ENCODE measurements at places on chromosomes 4 and X. TPM values are rescaled to one million over a fixed set of nuclear protein-coding genes. Genes with fewer than 3 reads are reported as not detected.

DNA sequence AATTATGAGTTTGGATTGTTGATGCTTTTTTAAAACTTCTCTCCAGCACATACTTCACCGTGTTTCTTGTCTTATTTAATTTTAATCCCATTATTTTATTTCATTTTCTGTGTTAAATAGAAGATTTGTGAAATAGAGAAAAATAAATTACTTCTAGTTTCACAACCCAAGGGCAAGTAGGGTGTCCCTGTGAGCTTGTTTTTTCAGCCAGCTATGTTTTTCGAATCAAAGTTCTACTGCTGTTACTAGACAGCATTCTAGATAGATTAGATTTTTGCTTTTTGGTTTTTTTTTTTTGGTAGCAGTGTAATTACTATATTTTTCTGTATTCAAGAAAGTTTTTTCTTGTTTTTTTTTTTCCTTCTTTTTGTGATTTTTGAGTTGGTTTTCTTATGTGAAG, 59.9 kb downstream of the RBPJ start:
- no peak for DNase-seq

- DNase-seq = no peak
Measured at GRCh38 chrX:45711231-45711630, 510.6 kb upstream of the DIPK2B start.

DNA sequence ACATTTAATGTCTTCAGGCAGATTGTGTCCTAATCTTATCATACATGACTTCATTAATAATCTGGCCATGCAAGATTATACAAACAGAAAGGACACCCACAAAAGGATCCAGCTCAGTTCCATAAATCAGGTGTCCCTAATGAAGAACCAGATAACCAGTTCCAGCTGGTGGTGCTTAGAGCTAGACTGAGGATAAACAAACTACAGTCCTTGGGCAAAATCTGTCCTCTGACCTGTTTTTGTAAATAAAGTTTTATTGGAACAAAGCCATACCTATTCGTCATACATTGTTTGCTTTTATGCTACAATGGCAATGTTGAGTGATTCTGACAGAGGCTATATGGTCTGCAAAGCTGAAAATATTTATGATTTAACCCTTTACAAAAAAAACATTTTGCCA, 199.5 kb downstream of the MID1IP1 start:
- DNase-seq = no peak

DNA sequence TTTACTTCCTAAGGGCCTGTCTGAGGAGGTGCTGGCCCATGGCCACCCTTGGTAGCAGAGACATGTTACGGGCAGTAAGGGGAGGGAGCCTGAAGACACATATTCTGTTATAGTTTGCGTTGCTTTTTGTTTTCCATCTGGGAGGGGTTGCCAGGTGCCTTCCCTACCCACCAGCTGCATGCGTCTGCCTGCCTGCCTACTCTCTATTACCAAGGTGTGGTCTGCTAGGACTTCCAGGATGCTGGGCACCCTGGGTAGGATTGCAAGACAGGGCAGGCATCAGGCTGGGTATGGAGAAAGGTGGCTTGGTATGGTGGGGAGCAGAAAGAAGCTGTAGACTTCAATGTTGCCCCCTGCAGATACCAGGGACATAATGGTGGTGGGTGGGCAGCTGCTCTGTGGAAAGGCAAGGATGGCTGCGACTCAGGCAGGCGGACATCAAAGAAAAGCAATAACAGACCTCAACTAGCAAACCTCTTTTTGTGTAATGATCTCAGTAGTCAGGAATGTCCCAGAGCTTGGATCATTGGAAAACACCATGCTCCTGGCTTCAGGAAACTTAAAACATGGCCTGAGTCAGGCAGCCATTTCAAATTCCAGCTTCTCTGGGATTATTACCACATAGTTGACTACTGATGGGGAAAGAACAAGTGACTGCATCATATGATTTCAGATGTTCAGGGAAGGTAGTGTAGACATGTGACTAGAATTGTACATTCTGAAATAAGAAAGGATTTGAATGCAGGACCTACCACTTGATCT, 67.8 kb downstream of the HOPX start:
- DNase-seq = no peak

DNA sequence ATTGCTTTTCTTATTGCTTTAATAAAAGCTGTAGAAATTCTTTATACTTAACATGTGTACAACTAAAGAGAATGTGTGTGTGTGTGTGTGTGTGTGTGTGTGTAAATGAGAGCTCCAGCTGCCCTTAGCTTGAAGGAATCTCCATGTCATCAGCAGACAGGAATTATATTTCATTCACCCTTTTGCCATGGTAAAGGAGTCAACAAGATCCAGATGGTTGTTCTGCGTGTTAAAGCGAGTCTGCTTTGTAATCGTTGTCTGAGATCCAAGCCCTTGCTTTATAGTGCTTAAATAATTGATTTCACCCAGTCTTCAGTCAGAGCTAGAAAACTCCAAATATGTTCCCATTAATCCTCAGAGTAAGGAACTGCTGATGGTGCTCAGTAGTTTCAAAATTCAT, 285.5 kb downstream of the PDGFC start:
- DNase-seq = no peak

DNA sequence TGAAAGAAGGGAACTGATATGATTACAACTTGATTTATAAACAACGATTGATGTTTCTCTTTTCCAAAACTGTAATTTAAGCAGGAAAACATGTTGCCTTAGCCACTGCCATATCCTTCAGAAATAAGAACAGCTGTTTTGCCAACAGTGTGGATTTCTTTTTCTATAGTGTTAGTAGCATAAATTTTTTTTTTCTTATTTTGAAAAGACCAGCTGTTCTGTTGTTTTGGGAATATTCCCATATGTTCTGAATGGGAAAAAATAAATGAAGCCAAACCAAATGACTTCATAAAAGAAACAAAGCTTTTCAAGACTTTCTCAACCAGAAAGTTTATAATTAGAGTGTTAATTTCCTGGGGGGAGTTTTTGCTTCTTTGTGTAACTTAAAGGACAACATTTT, 83.9 kb upstream of the ARHGAP24 start:
- no peak for DNase-seq

GRCh38 chrX:98506907-98507306, 1623.2 kb downstream of the RPA4 start:
- DNase-seq = no peak

DNA sequence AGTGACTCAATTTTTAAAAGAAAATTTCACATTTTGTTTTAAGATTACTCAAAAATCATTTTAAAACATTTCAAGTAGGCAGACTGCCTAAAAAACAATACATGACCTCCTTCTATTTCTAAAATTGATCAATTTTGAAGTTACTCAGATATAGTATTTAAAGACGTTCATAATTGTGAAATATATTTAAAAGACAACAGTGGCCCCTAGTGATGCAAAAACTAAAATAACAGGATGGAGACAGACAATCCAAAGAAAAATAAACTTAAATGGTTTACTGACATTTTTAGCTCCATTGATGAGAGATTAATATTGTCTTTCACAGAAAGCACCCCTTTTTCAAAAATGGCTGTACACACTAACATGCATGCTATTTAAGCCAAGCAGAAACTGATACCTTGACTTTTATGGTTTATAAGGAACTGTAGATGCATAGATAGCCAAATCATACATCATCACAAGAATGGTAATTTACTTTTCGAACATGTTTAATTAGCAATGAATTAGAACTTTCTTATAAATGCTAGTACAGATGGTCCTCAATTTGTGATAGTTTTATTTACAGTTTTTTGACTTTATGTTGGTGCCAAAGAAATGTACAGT, 69.8 kb upstream of the FAT4 start:
- DNase-seq = no peak

DNA sequence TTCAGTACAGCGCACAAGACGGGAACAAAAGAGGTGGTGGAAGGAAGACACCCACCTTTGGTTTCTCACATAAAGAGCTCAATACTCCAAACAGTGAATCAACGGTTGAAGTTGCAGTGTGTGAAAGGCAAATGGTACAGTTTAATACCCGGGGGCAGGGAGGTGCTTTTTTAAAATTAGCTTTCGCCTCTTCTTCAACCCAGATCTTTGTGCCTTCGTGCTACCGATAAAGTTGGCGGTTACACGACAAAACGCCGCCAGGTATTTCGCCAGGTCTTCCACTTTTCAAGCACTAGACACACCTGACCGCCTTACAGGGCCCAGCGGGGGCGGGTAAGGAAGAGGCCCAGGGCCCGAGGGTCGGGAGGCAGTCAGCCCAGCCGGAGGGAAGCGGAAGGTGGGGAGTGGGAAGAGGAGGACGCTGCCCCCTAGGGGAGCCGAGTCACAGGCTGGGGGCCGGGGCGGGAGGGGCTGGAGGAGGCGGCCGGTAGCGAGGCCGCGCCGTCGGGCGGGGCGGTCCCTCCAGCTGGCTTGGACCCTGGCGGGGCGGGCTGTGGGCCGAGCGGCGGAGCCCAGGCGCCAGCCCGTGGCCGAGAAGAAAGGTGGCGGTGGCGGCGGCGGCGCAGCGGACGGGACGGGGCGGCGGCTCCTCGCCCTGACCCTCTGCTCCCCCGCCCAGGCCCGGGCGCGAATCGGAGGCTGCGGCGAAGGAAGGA, 16.0 kb downstream of the UTP3 start:
- peak; percentile 84 for DNase-seq

DNA sequence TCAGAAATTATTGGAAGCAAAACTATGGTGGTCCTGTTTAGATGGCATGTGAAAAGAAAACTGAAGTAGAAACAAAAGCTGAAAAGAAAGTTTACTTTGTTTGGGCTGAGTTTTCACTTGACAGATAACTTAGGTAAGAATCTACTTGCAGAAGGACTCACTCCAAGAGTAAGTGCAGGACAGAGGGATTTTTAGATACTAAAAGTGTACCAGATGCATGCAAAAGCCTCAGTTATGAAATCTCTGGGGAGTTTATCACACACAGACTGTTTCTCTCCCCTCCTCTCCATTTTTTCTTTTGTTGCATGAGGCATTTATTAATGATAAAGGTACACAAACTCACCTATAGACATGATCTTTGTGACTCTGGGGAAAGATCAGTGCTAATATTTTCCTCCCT, 127.5 kb upstream of the GIMD1 start:
- DNase-seq = no peak

Gene WAS
- total RNA-seq = 0.95 TPM
